Fibroblast of gingiva (primary cell): ENCODE measurements at places on chromosomes 7 and 10.
A peak's percentile ranks its signal among the peaks of the same experiment; 100 is the strongest.

GRCh38 chr10:10432296-10433035 lies 585.2 kb upstream of the CELF2 start:
- no peak for DNase-seq

DNA sequence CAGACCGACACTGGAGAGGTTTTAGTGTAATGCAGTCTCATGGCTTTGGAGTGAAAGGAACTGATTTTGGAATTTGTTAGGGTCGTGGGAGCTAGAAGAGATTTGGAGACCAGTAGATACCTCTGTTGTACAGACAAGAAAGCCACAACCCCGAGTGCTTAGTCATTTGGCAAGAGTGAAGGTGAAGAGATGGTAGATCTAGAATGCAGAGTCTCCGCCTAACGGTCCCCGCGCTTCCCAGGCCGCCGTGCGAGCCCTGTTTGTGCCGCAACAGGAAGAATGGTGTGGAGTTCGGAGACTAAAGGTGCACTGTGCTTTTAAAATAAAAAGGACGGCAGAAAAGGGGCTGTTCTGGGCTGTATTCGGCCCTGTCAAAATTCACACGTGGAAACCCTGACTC lies 186.7 kb downstream of the ADARB2 start:
- no peak for DNase-seq

DNA sequence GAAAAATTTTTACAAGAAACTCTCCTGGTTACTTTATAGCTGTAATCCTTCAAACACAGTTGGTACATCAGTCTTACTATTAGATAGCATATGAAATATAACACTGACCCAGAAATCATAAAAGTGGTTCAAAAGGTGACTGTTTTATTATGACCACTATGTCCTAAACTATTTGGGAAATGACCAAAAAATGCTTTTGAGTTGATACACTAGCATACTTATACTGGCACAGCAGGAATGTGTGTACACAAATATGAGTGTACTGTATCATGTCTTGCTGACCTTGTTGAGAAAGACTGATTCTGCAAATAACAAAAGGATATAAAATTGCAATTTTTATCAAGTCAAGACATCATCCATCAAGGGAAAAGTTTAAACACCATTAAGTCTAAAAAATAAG lies 24.3 kb downstream of the CSTF2T start:
- DNase-seq: peak; percentile 21

DNA sequence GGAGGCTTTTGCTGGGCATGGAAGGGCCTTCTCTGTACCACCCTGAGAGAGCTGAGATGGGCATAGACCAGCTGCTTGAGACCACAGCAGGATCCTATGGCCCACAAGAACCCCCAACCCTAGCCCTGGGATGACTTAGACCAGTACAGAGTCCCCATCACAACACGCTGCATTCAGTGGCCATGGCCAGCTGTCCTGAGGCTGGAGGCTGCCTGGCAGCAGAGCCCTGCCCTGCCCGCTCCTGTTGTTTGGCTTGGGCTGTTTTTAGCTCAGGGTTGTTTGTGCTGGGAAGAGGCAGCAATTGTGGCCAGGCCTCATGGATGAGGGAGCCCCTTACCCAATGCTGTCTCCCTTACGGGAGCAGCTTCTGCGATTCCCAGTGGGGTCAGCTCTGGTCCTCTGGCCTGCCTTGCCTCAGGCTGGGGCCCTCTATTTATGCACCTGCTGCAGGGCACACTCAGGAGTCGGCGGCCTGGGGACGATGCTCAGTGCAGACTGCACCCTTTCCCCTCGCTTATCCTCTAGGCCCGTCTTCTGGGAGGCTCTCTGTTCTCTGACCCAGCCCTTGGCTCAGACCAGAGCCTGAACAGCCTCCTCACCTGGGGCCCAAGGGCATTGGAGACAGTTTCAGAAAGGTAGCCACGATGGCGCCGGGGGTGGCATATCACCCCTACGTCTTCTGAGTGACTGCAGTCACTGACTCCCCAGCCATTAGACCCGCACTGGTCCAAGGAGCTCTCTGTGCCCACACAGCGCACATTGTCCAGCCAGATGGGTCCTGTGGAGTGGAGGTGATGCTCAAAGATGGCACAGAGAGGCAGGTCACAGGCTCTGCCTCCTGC lies 6.3 kb downstream of the LOXL4 start:
- DNase-seq: no peak

DNA sequence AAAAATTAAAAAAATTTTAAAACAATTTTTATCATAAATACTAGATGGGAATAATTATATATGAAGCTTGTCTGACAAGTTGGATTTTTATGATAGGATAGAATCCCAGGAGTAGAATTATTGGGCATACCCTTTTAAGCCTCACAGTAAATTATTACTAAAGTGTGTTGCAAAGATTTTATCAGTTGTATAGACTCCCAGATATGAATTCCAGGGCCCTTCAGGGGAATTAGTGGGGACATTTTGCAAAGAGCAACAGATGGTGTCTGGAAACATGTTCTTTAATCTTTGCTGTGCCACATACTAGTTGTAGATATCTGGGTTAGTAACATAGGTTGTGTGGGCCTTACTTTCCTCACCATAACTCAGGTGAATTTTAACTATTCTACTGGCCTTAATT lies 28.7 kb downstream of the ZEB1 start:
- no peak for DNase-seq

DNA sequence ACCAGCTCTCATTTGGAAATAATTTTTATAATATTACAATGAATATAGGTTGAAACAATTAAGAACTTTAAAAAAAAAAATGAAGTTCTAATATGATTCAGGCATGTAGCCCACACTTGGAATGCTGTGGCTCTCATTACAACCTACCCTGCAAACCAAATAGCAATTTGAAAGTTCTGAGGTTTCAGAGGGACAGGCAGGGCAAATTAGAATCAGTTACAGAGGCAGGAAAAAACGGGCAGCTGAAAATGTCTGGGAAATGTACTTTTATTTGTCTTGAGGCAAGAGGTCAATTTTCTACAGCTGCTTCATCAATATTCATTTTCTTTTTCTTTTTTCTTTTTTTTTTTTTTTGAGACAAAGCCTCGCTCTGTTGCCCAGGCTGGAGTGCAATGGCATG lies 95.3 kb downstream of the PIP4K2A start:
- peak; percentile 34 for DNase-seq

DNA sequence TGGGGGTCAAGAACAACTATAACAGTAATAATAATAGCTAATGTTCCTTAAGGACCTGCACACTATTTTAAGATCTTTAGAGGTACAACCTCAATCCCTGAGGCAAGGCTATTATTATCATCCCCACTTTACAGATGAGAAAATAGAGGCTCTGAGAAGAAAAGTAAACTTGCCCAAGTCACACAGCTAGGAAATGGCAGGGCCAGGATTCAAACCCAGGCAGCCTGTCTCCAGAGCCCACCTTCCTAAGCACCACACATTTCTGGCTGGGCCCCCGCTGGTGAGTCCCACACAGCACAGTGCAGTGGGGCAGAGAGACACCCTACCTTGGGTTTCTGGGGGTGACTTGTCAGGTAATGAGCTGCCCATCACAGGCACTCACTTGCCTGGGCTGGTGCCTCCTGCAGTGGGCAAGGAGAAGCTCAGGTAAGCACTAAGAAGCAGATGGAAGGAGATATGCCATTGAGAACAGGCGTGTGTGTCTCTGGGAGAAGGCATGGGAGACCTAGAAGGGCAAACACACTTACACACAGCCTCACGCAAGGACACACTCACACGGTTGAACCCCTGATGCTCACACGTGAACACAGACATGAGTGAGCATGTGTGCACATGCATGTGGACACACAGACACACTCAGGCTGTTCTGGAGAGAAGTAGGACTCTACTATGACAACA lies 104.4 kb upstream of the ZMIZ1 start:
- no peak for DNase-seq

DNA sequence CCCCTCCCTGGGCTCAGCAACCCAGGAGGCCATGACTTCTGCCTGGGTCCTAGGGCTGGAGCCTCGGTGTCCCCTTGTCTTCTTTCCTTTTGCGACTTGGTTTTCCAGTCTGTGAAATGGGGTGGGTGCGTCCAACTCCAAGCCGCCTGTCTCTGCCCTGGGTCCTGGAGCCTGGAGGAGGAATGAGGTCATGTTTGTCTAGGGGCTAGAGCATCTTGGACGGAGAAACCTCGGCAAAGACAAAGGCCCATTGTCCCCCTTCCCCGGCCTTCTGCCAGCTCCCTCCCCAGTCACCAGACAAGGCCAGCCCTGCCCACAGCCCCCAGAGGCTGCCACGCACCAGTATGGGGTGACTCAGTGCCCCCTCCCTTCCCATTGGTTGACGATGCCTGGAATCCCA lies 39.8 kb upstream of the ELN start:
- no peak for DNase-seq

DNA sequence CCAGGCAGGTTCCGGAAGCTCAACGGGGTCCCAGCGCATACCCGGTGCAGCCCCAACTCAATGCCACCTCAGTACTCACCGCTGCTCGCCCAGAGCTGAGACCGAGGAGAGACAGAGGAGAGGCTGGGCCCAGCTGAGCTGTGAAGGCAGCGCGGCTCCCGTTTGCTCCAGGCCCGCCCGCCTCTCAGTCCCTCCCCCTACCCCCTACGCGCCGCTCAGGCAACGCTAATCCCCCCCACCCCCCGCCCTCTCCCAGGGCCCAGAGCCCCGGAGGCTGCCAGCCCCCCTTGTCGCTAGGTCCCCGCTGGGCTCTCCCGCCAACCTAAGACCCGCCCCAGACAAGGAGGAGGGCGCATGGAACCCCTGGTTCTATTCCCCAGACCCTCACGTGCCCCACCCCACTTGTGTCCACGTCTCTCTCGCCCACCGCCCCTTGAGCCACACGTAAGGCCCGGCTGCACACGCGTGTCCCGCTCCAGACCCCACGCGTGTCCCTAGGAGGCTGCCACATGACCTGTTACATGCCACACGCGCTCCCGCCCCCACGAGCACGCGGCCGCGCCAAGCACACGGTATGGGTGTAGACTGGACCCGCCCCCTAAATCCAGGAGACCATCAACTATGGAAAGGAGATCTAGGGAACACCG lies at the start of gene PSD:
PSD (minus strand) TSS at position 164 of the 647 bp plus-strand sequence. CDS start 1,747 bp downstream, outside the sequence.
- DNase-seq: no peak

- DNase-seq: no peak
These were observed 91.0 kb downstream of the MICALL2 start for GRCh38 chr7:1368184-1368681.

- DNase-seq: no peak
These were observed 127.7 kb downstream of the ARHGAP22 start for GRCh38 chr10:48477141-48477540.

DNA sequence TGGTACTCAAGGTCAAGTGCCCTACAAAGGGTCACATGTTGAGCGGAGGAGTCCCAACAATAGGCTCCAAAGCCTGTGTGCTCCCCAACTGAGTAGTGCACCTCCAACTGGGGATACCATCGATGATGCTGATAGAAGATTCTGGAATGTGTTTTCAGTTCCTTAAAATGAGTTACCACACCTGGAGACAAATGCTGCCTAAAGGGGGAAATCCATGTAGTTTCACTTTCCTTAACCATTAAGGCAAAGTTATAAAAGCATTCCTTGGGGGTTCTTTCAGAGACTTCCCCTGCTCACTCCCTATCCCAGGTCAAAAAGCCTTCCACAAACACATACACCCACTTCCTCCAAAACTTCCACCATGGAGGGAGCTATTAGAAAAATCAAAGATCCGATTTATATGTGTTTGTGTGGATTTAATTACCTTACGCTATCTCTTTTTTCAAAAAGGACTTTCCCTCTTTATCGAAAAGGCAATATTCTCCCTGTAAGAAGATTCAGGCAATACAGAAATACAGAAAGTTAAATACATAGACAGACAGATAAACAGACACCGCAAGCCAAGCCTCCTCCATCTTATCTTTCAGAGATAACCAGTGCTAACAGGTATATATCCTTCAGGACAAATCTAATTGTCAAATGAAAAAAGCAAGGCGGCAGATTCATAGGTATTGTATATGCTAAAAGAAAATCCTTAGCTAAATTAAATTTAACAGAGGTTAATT lies 135.9 kb upstream of the ASAH2 start:
- DNase-seq: no peak

GRCh38 chr7:44062903-44063295 lies 2.5 kb downstream of the PGAM2 start:
- DNase-seq: no peak

GRCh38 chr7:57342954-57343353 lies 107.0 kb upstream of the ZNF716 start:
- DNase-seq: no peak

DNA sequence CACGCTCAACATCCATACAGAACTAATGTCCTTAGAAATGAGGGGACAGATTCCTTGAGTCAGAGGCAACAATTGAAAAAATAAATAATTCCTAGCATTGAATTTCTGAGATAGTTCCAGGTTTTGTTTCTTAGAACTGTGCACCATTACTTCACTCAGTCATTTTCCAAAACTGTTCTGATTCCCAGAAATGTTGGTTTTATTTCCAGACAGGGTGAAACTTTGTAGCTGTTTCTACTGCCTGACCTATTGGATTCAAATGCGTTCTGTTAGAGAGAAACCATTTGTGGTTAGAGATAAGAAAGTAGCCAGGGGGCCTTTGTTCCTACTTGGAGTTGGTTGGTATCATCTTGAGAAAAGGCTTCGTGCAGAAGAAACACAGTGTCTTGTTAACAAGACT lies 8.1 kb upstream of the DEPP1 start:
- DNase-seq: peak; percentile 35

DNA sequence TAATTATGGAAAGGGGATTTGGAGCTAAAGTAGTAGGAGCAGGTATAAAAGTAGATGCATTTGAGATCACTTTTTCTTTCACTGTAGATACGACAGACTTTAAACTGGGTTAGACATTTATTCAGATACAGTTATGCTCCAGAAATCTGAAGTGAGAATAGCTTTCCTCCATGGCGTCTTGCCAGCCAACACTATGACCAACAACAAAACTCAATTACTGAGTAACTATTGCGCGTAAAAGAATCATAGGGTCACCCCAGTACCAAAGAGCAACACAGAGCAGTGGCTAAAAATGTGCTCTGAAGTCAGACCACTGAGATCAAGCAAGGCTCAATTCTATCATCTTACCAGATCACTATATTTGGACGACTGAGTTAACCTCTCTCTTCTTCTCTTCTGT lies 262.5 kb upstream of the SORCS1 start:
- no peak for DNase-seq

- no peak for DNase-seq
These were observed 55.4 kb upstream of the IGFBP3 start for GRCh38 chr7:45976485-45976856.

- DNase-seq: no peak
These were observed 1357.5 kb upstream of the SORCS1 start for GRCh38 chr10:108521827-108522492.

DNA sequence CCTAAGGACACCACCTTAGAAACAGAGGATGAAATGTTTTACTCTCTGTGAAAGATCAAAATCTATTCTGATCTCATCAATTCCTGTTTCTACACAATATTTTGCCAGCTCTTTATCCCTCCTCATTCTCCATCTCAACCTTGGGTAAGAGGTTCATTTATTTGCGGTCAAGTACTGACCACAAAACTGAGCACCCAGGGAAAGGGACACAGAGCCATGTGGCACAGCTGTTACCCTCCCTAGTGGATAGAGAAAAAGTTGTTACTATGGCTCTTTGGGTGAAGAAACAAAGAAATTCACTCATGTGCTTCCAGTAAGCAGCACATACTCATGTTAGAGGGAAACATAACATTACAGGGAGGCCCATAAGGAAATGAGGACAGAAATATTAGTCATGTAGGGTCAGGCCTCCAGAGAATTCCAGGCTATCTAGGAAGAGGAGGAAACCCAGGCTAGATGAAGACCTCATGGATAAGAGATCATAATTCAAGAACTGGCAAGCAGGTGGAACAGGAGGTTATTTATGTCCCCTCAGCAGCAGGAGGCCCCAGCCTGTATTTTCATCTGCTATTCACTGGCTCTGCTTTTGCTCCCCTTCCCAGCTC lies 114.5 kb downstream of the ATE1 start:
- no peak for DNase-seq

GRCh38 chr7:105003872-105004510 lies 10.0 kb upstream of the KMT2E start:
- DNase-seq: peak; percentile 53
